ENCODE measurements at places on chromosomes 1 and 21.
A peak's percentile ranks its signal among the peaks of the same experiment; 100 is the strongest.

- peak overlapping the region; percentile 96 for H3K27ac ChIP-seq
- no peaks in the 10 kb centered on the region for H3K27me3 ChIP-seq
- peak; percentile 24 for DNase-seq
- H3K4me1 ChIP-seq = peaks cover 34% of the 10 kb centered on the region
Measured at GRCh38 chr21:34639882-34640788, 25.2 kb upstream of the RCAN1 start.

DNA sequence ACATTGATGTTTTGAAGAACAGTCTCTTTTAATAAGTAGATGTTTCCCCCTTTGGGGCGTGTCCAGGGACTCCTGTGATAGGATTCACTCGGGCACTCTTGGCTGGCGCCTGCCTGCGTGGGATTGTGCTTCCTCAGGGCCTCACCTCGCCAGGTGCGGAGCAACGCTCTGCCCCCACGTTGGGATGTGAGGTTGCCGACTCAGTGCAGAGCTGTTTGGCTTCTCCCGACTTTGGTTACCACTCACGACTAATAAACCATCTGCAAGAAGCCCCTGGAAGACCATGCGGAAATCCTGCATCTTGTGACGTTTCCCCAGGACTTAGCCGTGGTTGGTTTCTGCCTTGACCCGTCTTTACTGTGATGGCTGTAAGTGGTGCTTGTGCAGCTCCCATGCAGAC is 106.4 kb downstream of the PCBP3 start:
- no peaks in the 10 kb centered on the region for H3K4me1 ChIP-seq
- H3K27ac ChIP-seq = no peak overlapping the region
- no peak for DNase-seq
- H3K36me3 ChIP-seq = peaks cover 7% of the 10 kb centered on the region
- no peak overlapping the region for H3K4me3 ChIP-seq
- H3K27me3 ChIP-seq = no peaks in the 10 kb centered on the region

GRCh38 chr21:29329406-29329805 is 30.7 kb downstream of the BACH1 start:
- no peak overlapping the region for H3K4me3 ChIP-seq
- no peak for DNase-seq
- H3K4me1 ChIP-seq = peaks cover 12% of the 10 kb centered on the region
- no peak overlapping the region for H3K27ac ChIP-seq
- H3K36me3 ChIP-seq = peaks cover 41% of the 10 kb centered on the region

DNA sequence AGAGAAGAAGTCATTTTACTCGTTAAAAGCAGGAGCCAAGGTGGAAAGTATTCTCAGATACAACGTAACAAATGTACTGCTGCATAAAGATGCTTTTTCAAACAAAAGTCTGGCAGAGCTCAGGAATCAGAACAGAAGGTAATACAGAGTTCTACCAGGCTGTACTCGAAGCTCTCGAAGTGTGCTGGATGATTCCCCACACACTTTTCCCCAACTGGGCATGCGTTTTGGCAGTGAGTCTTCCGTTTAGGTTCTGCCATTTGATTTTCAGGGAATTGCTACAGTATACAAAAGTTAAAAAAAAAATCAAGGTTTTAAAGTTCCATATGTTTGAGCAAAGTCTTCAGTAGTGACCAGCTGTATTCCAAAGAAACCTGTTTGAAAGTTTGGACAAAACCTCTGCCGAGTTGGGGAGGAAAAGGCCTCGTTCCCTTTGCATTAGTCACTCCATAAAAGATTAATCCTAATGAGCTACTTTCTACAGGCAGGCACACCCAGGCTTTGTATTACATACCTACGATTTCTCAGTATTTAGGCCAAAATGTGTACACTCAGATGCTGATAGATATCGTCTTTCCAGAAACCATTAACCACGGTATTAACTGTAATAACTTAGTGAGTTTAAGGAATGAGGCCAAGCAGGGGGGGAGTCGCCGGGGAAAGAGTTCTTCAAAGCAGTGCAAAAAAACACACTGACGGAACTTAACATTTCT is 477.1 kb downstream of the LMO4 start:
- H3K27me3 ChIP-seq = no peaks in the 10 kb centered on the region
- no peak for DNase-seq
- H3K4me3 ChIP-seq = no peak overlapping the region
- no peak overlapping the region for H3K27ac ChIP-seq
- no peaks in the 10 kb centered on the region for H3K36me3 ChIP-seq
- no peaks in the 10 kb centered on the region for H3K4me1 ChIP-seq

DNA sequence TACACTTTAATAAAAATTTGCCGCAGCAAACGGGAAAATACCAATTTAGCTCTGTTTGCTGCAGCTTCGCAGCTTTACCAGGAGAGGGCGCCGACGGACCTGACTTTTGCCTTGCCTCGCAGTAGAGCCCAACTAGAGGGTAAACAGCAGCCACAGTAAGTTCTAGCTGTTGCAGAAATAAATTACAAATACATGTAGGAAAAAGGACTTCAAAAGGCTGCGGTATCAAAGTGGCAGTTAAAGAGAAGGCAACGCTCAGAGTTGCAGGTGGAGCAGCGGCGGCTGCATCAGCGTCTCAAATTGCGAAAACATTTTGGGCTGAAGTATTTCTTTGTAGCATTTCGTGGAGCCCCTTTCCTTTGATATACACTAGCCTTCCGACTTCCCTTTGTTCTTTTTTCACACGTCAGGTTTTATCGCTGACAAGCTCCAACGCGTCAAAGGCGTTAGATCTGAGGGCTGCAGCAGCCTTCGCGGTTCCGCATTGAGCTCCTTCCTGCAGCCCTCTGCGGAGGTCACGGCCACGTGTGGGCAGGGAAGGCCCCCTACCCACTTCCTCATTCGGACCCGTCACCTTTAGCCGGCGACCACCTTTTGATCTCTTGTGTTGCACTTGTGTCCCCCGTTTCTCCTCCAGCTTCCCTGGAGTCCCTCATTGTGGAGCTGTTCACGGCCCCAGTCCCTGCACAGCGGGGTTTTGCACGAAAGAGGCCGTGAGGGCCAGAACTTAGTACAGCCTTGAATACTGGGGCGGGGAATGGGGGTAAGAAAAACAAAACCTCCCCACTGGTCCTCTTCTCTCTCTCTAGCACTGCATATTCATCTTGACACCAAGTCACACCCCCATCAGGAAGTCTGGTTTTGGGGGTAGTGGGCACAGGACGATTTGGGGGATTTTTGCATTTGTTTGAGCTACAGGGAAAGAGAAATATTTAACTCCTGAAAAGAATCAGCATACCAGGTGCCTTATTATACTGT is 72.8 kb downstream of the S1PR1 start:
- DNase-seq = peak; percentile 58
- H3K4me1 ChIP-seq = peaks cover 51% of the 10 kb centered on the region
- peak overlapping the region; percentile 71 for H3K4me3 ChIP-seq
- peak overlapping the region; percentile 77 for H3K27ac ChIP-seq
- no peaks in the 10 kb centered on the region for H3K36me3 ChIP-seq
- H3K27me3 ChIP-seq = peaks cover 14% of the 10 kb centered on the region

DNA sequence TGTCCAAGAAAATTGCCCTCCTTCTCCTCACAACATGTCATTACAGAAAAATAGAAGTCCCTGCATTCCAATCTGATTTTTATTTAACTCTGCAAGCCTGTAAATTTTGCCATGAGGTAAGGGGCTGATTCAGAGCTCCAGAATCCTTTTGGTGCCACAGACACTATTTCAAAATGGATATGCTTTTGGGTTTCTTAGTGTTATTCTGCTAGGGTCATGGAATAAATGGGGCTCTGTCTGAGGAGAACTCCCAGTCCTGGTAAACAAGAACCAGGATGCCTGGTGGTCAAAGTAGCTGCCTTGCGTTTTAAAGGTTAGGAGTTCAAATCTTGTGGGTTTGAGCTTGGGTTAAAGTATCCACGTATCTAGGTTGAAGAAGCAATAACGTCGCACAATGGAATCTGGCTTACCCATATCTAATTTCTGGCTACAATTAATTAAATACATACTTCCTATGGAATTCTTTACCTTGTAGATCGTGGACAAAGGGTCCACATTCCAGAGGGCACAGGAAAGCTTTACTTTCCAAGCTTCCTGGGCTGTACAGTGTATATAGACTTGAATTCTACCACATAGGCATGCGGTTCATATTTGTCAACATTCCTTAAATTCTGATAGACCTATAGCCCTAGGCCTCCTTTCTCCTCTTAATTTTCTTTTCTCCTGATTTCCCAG is 98.0 kb upstream of the CDC42BPA start:
- no peak overlapping the region for H3K27ac ChIP-seq
- H3K27me3 ChIP-seq = peaks cover 3% of the 10 kb centered on the region
- peaks cover 6% of the 10 kb centered on the region for H3K4me1 ChIP-seq
- H3K36me3 ChIP-seq = no peaks in the 10 kb centered on the region
- DNase-seq = no peak
- H3K4me3 ChIP-seq = no peak overlapping the region

- H3K36me3 ChIP-seq = no peaks in the 10 kb centered on the region
- H3K4me3 ChIP-seq = no peak overlapping the region
- no peaks in the 10 kb centered on the region for H3K4me1 ChIP-seq
- H3K27me3 ChIP-seq = peaks cover 29% of the 10 kb centered on the region
Measured at GRCh38 chr21:46011267-46011967, 29.8 kb downstream of the COL6A1 start.
